ENCODE measurements at places on chromosomes 16 and 17. TPM values are rescaled to one million over a fixed set of nuclear protein-coding genes. Genes with fewer than 3 reads are reported as not detected.

RAB11FIP4 gene
- total RNA-seq: 0.29 TPM

GRCh38 chr16:89475144-89475543, 15.2 kb downstream of the ANKRD11 start:
- DNase-seq: no peak

- DNase-seq: peak; percentile 68
These were observed 19.1 kb upstream of the ALDH3A2 start for GRCh38 chr17:19629449-19629848.

RNF43 gene
- under 0.01 TPM for total RNA-seq

- DNase-seq: no peak
These were observed 104.5 kb downstream of the SNX29 start for GRCh38 chr16:12081048-12081404.

GRCh38 chr16:20704281-20704680, 6.8 kb upstream of the ACSM1 start:
- peak; percentile 41 for DNase-seq

FA2H gene
- total RNA-seq: not detected

DNA sequence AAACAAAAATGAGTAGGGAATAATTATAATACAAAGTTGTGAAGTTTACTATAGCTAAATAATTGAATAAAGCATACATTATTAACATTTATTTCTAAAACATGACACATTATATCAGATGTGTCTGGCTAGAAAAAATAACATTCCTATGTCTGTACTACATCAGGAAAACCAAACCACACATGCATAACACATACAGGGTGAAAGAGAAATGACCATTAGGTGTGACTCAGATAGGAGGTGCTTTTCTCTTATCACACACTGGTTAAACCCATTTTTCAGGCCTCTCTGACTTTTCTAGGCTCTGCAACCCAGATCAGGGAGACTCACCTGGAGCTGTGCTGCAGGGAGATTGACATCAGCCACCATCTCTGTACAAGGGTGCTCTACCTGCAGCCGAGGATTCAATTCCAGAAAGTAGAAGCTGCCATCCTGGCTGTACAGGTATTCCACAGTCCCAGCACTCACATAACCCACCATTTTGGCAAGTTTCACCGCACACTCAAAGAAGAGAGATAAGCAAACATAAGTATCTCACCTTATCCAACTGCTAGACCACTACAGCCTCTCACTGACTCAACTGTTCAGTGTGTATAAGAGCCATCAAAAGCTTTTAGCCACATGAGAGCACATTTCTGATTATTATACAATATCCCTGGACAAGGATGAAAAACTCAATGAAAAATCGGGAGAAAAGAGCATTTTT, 116.6 kb upstream of the C17orf78 start:
- peak; percentile 43 for DNase-seq

DNA sequence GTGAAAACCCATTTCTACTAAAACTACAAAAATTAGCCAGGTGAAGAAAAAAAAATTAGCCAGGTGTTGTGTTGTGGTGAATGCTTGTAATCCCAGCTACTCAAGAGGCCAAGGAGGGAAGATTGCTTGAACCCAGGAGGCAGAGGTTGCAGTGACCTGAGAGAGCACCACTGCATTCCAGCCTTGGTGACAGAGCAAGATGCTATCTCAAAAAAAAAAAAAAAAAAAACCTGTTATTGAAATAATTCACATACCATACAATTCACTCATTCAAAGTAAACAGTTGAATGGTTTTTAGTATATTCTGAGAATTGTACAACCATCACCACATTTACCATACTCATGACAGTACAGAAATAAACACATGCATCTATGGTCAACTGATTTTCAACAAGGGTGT, 31.0 kb downstream of the ZNRF1 start:
- no peak for DNase-seq

CRYM gene
- 4.1 TPM for total RNA-seq

DNA sequence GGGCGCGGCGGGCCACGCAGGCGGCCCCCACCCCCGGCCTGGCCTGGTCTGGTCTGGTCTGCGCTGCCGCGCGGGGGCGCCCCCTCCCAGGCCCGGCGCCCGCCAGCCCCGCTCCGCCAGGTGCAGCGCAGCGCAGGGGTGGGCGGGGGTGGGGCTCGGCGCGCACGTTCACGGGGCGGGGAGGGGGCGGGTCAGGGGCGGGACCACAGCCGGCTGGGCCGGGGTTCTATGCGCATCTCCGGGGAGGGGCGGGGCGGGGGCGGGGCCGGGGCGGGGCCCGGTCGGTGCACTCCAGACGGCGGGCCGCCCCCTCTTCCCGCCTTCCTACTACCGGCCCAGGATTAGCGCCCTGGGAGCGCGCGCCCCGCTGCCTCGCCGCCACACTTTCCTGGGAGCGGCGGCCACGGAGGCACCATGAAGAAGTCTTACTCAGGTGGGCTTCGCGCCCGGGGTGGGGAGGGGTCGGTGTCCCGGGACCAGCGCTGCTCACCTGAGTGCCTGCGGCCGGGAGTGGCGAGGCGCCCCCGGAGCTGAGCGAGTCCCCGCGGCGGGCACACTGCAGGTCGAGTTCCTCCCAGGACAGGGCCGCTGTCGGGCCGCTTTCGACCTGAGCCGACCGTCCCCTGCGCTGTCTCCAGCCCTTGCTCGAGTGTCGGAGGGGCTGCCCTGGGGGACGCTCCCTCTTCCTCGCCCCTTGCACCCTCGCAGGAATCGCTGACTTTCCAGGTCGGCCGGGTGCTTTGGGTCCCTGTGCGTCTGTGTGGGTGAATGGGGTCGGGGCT, 140.5 kb downstream of the SEC14L1 start:
- DNase-seq: peak; percentile 97

KRTAP4-9 gene
- total RNA-seq: not detected

- DNase-seq: no peak
These were observed 11.3 kb downstream of the WWP2 start for GRCh38 chr16:69773260-69773947.

GRCh38 chr17:8563024-8563776, 67.3 kb downstream of the MYH10 start:
- DNase-seq: no peak

GRCh38 chr16:85891033-85891775, 7.8 kb upstream of the IRF8 start:
- no peak for DNase-seq

CRAMP1 gene
- total RNA-seq: 11.2 TPM

DNA sequence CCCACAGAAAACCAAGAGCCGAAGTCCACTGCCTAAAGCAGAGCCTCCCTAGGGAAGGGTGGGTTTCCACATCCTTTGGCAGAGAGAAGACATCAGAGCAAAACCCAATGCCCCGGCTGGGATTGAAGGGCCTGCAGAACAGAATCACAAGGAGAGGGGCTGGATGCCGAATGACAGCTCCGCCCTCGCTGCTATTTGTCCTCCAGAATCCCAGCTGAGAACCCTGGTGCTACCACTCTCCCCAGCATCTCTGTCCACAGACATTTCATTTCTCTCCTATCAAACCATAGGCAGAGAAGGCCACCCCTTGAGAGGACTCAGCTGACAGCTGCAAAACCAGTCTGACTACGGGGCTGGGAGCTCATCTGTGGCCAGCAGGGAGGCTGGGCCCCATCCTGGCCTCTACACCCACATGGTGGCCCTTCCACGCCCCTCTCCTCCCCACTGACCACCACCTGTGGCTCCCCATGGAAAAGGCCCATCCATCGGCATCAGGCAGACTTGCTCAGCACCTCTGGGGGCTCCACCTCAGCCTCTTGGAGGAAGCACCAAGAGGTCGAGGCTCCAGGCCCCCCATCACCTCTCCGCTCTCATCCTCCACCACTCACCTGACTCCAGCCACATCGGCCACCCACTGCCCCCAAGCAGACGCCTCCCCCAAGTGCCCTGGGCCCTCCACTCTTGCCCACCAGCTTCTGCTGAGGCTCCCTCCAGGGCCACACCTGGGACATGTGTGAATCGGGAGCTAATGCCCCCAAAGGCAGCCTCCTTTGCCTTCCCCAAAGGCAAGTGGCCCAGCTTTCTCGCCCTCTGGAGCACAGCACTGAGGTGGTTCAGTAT, 288.5 kb downstream of the C16orf95 start:
- peak; percentile 89 for DNase-seq

GRCh38 chr17:82383411-82383810, 11.8 kb downstream of the UTS2R start:
- peak; percentile 87 for DNase-seq

GRCh38 chr17:3896968-3897235, 4.0 kb upstream of the CAMKK1 start:
- no peak for DNase-seq

PIMREG gene
- 5.1 TPM for total RNA-seq
